Activated CD4-positive, alpha-beta T cell treated with anti-CD3 and anti-CD28 coated beads, Interleukin-2, amount 10 ng/mL, durations not matched to agents 24 days and 14 days (primary cell): ENCODE measurements at places on chromosomes 5 and 9. TPM values are rescaled to one million over a fixed set of nuclear protein-coding genes. Genes with fewer than 3 reads are reported as not detected.

DNA sequence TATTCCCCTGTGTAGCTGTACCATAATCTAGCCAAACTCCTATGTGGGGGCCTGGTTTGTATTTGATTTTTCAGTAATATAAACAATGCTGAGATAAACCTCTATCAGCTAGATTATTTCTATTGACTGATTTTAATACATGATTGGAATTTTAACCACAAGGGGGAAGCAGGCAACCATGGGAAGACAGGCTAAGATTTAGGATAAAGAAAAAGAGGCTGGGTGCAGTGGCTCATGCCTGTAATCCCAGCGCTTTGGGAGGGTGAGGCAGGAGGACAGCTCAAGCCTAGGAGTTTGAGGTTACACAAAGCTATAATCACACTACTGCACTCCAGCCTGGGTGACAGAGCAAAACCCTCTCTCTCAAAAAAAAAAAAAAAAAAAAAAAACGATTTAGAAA is 18.1 kb upstream of the GPX3 start:
- no peak for DNase-seq

GRCh38 chr5:148998174-148998797 is 64.6 kb downstream of the SH3TC2 start:
- peak; percentile 76 for DNase-seq

- DNase-seq: no peak
Observed at GRCh38 chr5:40838086-40838485, 3.1 kb upstream of the RPL37 start.

DNA sequence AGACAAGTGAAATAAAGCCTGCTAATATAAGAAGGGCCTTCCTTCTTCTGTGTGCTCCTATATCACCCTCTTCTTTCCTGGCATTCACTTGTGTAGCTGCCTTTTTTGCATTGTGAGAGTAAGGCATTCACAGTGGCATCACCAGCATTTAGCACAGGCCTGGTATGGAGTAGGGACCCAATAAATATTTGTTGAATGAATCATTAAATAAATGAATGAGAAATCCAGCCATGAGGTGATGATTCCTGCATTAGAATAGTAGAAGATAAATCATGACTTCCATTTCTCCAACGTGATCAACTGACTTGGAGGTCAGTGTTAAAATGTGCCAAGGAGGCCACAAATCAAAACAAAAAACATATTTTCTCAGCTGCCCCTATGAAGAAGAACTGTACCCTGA is 3.9 kb downstream of the PLPPR1 start:
- no peak for DNase-seq

GRCh38 chr9:120877276-120878034 is 467 bp upstream of the PHF19 start:
- DNase-seq: peak; percentile 91

DNA sequence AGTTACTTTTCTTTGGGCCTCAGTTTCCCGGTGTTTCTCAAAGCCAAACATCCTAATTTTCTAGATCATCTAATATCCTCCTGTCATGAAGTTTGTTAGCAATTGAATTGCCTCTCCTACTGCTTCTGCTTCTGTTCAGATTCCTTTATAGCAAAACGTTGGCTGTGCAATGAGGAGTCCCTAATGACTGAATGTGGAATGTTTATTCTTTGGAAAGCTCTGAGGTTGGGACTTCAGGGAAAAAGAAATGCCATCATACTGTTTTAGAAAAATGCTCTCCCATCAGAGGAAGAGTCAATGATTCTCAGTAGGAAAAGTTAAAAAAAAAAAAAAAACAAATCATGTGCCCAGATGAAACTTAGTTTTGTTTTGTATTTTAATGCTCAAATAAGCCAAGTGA is 268.7 kb upstream of the PAPPA start:
- no peak for DNase-seq

DNA sequence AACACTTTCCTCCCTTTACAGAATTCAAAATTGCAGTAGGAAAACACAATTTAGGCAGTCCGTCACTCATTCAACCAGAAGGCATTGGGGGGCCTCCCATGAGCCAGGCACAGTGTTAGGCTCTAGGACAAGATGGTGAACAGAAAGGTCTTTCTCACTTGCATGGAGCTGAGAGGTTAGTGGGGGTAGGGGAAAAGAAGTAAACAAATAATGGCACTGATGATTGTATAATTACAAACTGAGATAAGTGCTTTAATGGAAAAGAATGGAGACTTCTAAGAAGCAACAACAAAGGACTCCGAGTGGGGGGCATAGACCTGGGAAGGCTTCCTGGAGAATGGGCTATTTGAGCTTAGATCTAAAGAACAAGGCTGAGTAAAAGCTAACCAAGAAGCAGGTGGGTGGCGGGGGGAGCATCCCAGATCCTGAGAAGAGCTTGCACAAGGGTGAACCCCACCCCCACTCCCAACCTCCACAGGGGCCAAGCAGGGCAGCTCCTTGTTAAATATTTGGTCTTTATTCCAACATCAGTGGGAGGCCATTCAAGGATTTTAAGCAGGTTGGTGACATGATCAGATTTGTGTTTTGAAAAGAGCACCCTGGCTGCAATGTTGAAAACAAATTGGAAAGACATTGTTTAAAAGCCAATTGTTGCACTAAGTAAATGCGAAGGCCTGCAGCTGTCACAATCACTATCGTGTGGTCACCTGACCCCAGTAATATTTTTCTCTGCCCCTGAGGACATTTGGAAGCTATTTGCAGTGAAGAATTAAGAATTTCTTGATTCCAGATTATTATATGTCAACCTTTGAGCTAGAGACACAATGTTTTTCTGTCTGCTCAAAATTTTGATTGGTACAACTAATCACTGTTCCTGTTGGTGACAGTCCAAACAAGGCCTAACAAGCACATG is 73.9 kb upstream of the EFNA5 start:
- DNase-seq: no peak

NEURL1B gene
- total RNA-seq: 0.05 and 0.31 TPM in 2 replicates

ELP1 gene
- total RNA-seq: 35.2 and 36.2 TPM in 2 replicates

IFNB1 gene
- not detected in 2 replicates for total RNA-seq
